ENCODE measurements at places on chromosomes 1 and 21.

GRCh38 chr1:156796340-156797097, 20.1 kb downstream of the SH2D2A start:
- DNase-seq = no peak

DNA sequence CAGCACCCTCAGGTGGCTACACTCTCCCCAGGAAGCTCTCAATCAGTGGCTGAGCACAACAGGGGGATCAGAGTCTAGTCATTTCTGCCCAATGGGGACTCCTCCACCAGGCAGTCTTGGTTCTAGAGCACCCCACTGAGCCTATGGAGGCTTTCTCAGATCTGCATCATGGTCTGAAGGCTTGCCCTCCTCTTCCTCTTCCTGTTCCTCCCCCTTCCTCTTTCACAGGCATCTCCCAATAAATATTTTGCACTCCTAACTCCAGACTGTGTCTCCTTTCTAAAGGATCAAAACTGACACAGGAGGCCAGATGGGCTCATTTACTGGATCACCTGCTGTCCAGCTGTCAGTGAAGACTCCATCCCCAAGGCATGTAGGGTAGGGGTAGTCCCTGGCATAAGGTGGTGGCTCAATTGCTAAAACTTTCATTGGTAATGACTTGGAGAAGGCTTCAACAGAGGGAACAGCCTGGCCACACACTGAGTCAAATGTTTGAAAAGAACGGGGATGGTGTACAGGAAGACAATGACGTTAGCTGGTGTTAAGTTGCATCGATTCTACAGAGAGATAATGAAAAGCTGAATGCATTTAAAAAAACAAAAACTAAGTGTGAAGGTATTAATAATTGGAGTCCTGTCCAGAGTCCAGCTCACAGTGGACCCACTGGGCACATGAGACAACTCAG, 84.2 kb upstream of the SLC2A1 start:
- no peak for DNase-seq

DNA sequence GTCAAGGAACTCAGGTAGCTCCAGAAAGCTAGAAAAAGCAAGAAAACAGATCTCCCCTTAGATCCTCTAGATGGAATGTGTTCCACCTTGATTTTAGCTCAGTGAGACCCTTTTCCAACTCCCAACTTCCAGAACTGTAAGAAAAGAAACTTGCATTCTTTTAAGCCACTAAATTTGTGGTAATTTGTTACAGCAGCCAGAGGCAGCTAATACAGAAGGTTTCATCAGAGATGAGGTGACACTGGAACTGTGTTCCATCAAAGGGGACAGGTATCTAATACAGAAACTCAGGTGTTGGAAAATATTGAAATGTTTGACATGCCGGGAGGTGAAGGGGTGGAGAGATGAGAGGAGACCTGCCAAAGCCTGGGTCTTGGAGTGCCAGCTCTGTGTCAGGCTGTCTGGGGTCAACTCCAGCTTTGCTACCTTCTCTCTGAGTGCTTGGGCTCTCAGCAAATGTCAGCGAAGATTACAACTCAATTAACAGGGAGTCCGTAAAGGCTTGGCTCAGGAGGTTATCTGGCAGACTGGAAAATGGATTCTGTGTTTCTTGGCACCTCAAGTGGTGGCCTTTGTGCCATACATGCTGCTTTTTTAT, 71.3 kb downstream of the PLPP3 start:
- DNase-seq = no peak

GRCh38 chr1:71829346-71829745, 453.0 kb downstream of the NEGR1 start:
- no peak for DNase-seq
